ENCODE measurements at places on chromosomes 1 and 21.
A peak's percentile ranks its signal among the peaks of the same experiment; 100 is the strongest.

- no peak for DNase-seq
These were observed 280.1 kb upstream of the ST6GALNAC5 start for GRCh38 chr1:76587212-76587611.

- DNase-seq: no peak
These were observed 70.3 kb downstream of the SERINC2 start for GRCh38 chr1:31483012-31483946.

DNA sequence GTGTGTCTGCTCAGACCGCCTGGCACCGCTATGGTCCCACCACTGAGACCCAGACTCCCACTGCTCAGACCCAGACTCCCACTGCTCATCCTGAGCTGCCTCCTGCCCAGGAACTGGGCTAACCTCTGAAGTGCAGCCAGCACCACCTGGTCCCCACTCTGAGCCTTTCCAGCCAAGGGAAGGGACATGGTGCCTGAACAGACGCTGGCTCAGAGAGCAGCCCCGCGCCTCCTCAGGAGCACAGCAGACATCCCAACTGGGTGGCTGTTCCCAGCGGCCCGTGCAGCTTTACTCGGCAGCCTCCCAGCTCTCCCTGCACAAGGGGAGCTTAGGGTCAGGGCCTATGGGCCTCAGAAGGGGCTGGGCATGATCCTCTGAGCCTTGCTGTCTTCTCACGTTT, 27.8 kb upstream of the CNTN2 start:
- DNase-seq: no peak

GRCh38 chr1:198500096-198500495, 40.4 kb downstream of the ATP6V1G3 start:
- no peak for DNase-seq

- DNase-seq: no peak
These were observed 1.1 kb downstream of the IL10RB start for GRCh38 chr21:33267250-33267649.

GRCh38 chr1:180937624-180938225, 25.0 kb downstream of the KIAA1614 start:
- DNase-seq: no peak

- DNase-seq: no peak
These were observed 36.2 kb downstream of the B3GALNT2 start for GRCh38 chr1:235468004-235468403.

DNA sequence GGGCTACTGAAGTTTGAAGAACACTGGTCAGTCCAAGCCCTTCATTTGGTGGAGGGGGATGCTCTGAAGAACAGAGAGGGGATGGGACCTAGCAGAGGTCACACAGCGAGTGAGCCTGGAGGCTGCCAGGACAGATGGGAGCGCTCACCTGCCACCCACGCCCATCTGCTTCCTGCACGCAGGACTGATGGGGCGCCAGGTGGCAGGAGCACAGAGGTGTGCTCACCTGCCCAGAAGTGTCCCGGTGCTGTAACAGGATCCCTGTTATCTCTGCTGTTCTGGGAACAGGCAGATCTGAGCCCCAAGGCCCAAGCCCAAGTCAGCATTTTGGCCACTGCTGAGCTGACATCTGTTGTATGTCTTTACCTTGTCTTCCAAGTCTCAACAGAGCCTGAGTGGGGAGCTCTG, 40.5 kb downstream of the EPHB2 start:
- no peak for DNase-seq

DNA sequence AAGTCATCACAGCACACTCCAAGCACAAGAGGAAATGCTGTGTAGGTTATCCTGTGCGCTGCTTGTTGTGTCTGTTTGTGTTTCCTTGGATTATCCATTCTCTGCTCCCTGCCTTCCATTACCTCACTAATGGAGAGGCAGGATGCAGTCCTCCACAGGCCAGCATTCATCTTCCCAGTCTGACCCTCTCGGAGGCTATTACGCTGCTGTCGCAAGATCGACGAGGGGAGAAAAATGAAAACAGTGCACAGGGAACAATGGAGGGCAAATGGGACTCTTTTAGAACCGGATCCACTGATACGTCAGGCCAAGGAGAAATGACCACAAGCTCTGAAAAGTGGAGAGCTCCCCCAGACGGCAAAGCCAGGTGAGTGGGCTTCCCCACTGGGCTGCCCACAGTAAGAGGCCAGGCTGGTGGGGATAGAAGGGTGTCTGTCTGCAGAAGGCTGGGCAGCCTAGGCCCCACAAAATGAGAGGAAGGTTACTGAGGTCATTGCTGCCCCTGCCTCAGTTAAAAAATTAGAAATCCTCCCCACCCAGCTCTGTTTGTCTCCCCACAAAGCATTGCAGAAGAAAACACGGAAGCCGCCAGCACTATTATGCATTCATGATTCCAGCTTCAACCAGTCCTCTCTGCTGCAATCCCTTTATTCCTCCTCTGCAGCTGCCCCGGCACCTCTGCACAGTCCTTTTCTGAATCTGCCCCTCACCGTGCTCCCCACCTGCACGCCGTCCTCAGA, 21.7 kb downstream of the LRRN2 start:
- DNase-seq: no peak

GRCh38 chr1:54487571-54488050, 60.4 kb upstream of the ACOT11 start:
- DNase-seq: no peak

GRCh38 chr1:68322837-68323687, 90.7 kb upstream of the WLS start:
- no peak for DNase-seq

- no peak for DNase-seq
These were observed 29.6 kb downstream of the GNG12 start for GRCh38 chr1:67803380-67804279.

- no peak for DNase-seq
These were observed 150.3 kb downstream of the TIAM1 start for GRCh38 chr21:31193761-31194160.

DNA sequence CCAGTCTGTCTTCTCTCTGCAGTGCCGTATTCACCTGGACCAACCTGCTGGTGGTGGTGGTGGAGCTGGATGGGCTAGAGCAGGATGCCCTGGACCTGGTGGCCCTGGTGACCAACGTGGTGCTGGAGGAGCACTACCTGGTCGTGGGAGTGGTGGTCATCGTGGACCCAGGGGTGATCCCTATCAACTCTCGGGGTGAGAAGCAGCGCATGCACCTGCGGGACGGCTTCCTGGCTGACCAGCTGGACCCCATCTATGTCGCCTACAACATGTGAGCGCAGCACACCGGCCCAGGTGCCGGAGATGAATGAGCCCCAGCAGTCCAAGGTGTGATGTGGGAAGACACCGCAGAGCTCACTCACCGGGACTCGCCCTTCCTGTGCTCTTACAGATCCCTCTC, 37.5 kb downstream of the S100B start:
- DNase-seq: no peak

- peak; percentile 45 for DNase-seq
These were observed 48.5 kb upstream of the ACOT11 start for GRCh38 chr1:54499360-54500106.

DNA sequence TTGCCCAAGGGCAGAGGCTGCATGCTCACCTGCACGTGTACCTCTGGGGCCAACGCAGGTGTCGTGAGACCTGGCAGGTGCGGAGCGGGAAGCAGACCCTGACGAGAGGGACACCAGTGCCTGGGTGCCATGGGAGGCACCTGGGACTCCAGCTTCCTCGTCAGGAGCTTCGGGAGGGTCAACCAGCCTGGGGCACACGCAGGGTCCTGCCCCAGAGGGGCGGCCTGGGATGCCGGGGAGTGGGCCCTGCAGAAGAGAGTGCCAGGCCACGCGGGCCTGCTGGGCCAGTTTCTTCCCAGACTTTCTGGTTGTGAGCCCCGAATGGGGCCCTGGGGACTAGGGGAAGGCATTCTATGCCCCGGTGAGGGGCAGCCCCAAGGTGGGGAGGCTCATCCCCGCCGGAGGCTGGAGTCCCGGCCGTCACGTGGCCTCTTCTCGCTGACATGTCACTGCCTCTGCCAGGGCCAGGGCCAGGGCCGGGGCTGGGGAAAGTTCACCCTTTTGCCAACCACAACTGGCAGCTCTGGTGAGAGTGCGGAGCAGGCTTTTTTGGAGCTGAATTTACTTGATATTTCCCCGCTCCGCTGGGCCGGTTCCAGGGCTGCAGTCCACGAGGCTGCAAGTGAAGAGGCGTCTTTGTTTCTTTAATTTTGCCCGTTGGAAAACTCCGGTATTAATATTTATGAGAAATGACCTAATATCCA, 38.5 kb upstream of the ACTRT2 start:
- DNase-seq: no peak

DNA sequence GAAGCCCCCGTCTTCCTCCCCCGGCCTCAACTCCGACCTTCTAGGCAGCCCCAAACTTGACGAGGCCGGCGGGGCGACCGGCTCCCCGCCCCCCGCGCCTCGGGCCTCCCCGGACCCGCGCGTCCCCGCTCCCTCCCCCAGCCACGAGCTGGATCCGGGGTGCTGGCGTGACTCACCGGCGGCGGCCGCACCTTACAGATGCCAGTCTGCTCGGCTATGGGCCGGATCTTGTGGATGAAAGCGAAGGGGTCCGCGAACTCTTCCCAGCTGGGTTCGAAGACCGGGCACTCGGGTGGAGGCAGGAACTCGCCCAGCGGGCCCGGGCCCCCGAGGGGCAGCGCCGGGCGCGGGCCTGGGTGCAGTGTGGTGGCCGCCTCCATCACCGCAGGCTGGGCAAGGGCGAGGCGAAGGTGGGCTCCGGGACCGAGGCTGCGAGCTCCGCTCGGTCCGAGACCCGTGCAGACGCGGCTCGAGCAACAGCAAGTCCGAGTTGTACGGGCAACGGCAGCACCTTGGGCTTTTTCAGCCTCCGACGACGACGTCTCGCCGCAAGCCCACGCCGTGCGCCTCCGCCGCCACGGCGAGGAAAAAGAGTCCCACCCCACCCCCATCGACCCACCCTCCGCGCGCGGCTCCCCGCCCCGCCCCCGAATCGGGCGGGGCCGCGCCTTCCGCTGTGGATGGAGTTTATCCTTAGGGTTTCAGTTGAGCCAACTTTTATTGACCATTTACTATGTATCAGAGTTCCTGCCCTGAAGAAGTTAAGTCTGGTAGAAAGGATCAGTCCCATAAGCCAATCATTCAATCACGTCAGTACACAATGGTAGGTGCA, at the start of gene KDM5B:
TSS of gene KDM5B (minus strand) at position 496 of the 832 bp plus-strand sequence. CDS start at position 380, 116 bp downstream.
- peak; percentile 80 for DNase-seq
